ENCODE measurements at places on chromosomes 11 and 22.

DNA sequence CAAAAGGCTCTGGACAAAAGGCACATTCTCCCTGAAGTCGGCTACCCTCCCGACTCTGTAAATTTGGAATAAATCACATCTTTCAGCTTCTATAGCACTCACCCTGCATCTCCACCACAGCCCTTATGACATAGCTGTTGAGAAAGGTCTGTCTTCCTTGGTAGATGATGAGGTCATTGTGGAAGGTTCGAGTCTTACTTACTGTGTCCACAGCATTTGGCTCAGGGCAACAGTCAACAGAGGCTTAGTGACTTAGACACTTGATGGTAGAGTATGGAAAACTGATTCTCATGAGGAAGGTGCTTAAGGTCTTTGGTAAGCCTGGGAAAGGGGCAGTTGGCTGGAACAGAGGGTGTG lies 45.6 kb downstream of the PTPRJ start:
- DNase-seq, result no peak

DNA sequence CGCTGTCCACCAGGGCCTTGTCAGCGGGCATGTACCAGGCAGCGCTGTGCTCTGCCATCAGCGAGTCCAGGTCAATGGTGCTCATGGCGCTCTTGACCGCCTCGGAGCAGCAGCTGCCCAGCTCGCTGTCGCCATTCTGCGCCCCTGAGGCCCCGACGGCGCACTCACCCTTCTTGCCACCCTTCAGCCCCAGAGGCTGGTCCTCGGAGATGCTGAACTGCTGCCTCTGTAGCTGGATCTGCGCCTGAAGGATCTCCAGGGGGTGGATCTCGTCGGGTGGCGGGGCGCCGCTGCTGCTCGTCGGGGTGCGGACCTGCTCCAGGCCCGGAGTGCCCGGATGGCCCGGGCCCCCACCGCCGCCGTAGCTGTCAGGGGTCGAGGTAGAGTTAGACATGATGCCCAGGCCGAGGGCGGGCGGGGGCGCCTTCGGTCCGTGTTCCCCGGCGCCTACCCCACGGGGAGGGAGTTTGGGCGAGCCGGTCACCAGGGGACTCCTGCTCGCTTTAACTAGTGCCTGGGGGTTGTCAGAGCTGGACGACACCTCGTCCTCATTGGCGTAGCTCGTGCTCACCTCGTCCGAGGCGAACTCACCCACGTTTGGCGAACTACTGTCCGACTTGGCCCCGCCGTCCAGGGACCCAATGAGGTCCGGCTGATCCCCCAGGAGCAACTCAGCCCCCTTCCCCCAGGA lies 4.6 kb downstream of the MN1 start:
- no peak for DNase-seq

DNA sequence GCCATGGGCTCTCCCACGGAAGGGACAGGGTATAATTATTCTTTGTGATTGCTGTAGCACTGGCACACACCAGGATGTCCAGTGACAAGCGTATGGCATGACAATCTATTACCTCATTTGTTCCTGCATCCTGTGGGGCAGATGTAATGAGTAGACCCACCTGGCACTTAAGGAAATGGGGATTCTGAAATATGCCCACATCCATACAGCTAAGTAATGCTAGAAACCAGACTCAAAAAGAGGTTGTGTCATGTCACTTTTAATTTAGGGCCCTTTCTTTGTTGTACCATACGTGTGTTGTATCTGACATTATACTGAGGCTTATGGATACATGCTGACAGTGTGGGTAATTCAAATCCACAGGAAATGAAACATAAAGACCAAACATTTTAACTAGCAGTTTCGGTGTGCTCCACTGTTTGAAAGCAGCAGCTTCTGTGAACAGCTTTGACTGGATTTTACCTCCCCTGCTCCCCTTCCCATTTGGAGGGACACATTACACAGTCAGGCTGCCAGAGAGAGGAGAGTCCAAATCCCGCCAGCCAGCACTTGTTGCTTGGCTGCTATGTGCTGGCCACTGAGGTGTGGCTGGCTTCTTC lies 21.2 kb downstream of the GRAMD1B start:
- DNase-seq, result no peak

DNA sequence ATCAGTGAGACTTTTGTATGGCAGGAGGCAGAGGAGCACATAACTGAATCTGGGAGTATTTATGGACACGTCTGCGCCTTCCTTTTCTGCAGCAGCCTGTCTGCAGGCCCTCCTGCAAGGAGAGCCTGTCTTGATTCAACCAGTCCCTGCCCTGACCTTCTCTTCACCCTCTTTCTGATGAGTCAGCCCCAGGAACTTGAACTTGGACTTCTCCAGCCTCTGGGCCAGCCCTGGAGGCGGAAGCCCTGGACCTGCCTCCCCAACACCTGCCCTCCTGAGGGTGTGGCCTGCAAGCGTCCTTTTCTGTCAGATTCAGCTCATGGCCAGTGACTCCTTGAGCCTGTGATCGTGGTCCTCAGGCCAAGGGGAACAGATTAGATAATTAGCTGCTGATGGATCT lies 20.0 kb downstream of the DAGLA start:
- DNase-seq, result no peak

DNA sequence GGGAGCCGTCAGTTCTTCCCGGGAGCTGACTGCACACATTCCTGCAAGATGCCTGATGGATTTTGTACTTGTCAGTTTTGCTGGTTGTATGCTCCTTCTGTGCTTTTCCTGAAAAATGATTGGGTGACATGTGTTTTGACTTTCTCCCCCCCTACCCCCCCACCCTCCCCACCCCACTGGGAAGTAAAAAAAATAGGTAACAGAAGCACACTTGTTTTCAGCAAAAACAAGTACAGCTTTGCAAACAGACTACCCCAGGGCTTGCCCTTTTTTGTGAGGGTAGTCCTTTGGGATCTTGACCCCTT lies 1.1 kb downstream of the PPFIA1 start:
- DNase-seq, result no peak

- DNase-seq, result no peak
Measured at GRCh38 chr11:75563978-75564552, 2.0 kb downstream of the SERPINH1 start.

GRCh38 chr22:27874764-27875163 lies 44.3 kb downstream of the PITPNB start:
- no peak for DNase-seq

- DNase-seq, result no peak
Measured at GRCh38 chr11:14582793-14583192, 60.8 kb upstream of the PDE3B start.

DNA sequence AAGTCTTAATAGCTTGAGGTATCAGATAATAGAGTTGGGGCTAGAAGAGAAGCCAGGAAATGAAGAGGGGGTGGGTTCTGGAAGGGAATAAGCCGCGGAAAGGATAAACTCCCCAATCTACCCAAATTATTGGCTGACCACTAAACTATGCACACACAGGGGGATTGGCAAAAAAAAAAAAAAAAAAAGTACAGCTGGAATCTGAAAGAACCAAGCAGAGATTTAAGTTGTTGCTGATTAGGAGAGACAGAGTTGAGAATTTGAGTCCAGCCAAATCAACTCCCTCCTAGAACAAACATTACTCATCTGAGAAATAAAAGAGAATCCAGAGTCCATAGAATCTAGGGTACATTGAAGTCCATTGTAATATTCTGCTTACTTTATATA lies 134.9 kb downstream of the CCDC81 start:
- no peak for DNase-seq

DNA sequence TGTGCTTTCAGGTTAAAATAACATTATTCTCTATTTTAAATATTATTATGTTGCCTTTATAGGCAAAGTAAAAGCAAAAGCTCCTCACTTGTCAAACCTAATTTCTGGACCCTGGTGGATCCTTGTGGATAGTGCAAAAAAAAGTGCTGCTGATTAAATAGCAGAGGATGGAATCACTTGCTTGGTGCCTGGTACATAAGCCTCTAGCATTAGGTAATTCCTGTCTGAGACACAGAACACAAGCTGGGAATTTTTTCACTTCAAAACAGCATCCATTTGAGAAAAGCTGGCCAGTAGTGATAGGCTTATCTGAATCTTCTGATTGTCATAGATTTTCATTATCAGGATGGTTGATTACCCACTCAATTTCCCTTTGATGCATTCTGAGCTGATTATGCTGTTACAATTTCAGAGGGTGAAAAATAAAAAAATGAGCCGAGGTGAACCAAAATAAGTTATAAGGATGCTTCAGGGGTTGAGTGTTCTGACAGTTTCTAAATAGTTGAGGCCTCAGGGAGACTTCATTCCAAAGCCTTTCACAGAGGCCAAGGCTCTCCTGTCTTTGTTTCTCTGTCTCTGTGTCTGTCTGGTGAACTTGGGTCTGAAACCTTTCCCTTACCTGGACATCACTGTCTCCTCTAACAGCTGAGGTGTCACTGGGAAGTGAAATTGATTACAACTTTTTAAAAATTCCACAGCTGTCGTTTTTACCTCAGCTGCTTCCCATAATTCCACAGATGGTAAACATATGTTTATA lies 242.9 kb downstream of the NELL1 start:
- DNase-seq, result no peak

DNA sequence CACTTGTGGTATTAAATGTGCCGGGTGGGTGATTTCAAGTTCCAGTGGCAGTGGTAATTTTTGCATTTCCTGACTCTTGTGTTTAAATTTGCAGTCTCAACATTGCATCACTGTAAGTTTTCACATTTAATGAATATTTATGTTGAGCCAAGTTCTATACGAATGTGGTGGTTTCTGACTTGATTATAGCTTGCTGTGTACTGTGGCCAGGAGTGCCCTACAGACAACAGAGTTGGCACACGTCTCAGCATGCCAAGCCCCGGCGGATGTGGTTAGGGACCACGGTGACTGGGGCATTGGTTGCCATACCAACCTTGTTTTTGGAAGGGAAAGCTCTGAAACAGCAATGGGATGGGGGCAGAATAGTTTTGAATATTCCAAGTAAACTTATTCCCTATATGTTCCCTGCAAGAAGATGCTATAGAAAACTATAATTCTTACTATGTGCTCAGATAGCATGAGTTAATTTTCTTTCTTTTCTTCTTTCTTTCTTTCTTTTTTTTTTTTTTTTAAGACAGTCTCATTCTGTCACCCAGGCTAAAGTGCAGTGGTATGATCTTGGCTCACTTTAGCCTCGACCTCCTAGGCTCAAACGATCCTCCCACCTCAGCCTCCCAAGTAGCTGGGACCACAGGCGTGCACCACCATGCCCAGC lies 16.0 kb downstream of the ZNRF3 start:
- DNase-seq, result no peak

- DNase-seq, result no peak
Measured at GRCh38 chr11:12944889-12945288, 64.2 kb upstream of the RASSF10 start.

GRCh38 chr11:78742430-78742829 lies 167.8 kb upstream of the NARS2 start:
- DNase-seq, result no peak

DNA sequence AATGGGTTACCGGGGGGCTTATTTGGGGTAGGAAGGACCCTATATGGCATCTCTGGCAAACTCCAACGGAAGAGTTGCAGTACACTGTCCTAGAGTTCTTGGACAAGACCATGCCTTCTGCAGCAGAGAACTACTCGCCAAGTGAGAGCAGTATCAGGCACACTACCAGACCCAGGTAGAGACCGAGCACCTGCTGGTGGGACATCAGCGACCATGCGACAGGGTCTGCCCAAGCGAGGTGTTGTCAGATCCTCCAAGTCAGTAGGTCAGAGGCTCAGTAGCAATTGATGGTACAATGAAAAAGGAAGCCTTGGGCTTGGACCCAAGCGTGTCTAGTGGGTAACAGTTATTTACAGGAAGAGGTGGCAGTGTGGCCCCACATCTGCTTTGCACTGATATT lies 3.1 kb upstream of the CHKB start:
- no peak for DNase-seq

- no peak for DNase-seq
Measured at GRCh38 chr11:34397120-34397519, 39.3 kb upstream of the ABTB2 start.

GRCh38 chr11:72614381-72614780 lies 59.8 kb downstream of the PDE2A start:
- no peak for DNase-seq

DNA sequence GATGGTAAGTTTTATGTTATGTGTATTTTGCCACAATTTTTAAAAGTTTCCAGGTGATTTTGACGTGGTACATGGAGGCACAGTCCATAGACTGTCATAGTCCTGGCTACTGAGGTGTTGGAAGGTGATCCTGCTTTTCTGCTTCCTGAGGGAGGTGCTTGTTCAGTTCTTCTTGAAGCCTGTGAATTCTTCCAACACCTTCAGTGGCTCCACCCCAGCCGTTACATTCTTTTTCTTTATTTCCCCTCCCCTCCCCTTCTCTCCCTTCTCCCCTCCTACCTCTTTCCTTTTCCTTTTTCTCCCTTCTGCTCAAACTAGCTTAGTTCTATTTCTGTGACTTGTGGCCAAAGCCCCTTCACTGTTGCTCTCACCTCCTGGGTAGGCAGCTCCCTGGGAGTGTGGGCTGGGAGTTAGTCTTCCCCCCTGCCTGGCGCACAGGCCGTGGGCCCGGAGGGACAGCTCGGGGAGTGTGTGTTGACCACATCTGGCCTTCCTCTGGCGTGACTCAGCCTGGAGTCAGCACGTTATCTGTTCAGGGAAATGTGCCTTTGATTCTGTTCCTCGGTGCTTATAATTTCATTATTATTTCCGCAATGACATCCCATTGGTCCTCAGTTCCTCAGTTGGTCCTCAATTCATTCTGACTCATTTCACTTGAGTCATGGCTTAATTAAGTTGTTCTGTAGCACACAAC lies 566.2 kb downstream of the TBC1D22A start:
- DNase-seq, result no peak

- DNase-seq, result no peak
Measured at GRCh38 chr11:65879617-65880016, at the start of gene CTSW. Gene CTSW, plus strand, starts transcription at chr11:65879837. Its CDS starts 18 bp downstream, at chr11:65879855.

GRCh38 chr11:79045018-79045799 lies 395.6 kb downstream of the TENM4 start:
- DNase-seq, result no peak

GRCh38 chr22:19713650-19714311 lies 522 bp upstream of the SEPTIN5 start:
- DNase-seq, result no peak

GRCh38 chr11:27447288-27448183 lies 25.1 kb downstream of the LGR4 start:
- no peak for DNase-seq

GRCh38 chr11:102794382-102794781 lies 3.6 kb downstream of the MMP1 start:
- no peak for DNase-seq

- no peak for DNase-seq
Measured at GRCh38 chr11:73991471-73992006, 8.9 kb upstream of the UCP2 start.

- DNase-seq, result no peak
Measured at GRCh38 chr11:73257342-73258103, 14.6 kb upstream of the P2RY6 start.

DNA sequence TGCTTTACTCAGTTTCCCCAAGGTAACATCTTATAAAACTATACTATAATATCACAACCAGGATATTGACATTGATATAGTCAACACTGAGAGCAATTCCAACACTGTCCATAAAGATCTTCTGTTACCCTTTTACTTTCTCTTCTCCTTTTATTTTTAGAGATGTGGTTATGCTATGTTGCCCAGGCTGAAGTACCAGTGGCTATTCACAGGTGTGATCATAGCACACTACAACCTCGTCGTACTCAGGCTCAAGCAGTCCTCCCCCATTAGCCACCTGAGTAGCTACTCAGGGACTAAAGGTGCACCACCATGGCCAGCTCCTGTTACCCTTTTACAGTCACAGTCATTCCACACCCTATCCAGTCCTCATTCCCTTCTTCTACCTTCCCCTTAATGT lies 119.7 kb downstream of the CWF19L2 start:
- no peak for DNase-seq

Data from activated T-cell treated with anti-CD3 and anti-CD28 coated beads for 4 hours (primary cell).